A673 (cell line): ENCODE measurements at places on chromosomes 3 and 15. TPM values are rescaled to one million over a fixed set of nuclear protein-coding genes. Genes with fewer than 3 reads are reported as not detected.
A peak's percentile ranks its signal among the peaks of the same experiment; 100 is the strongest.

GRCh38 chr15:34730701-34731100 lies 24.1 kb downstream of the GJD2 start:
- no peak for DNase-seq

DNA sequence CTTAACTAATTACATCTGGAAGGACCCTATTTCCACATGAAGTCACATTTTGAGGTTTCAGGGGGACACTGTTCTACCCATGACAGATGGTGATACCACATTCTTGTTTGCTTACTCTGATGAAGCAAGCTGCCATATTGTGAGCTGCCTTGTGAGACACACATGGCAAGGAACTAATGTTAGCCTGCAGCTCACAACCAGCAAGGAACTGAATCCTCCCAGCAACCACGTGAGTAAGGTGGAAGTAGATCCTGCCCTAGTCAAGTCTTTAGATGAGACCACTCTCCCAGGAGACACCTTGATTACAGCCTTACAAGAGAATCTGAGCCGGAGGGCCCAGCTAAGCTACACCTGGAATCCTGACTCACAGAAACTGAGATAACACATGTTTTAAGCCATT lies 160.1 kb downstream of the PDE8A start:
- no peak for DNase-seq

GRCh38 chr3:40766396-40766795 lies 241.6 kb downstream of the ZNF621 start:
- DNase-seq = no peak

DNA sequence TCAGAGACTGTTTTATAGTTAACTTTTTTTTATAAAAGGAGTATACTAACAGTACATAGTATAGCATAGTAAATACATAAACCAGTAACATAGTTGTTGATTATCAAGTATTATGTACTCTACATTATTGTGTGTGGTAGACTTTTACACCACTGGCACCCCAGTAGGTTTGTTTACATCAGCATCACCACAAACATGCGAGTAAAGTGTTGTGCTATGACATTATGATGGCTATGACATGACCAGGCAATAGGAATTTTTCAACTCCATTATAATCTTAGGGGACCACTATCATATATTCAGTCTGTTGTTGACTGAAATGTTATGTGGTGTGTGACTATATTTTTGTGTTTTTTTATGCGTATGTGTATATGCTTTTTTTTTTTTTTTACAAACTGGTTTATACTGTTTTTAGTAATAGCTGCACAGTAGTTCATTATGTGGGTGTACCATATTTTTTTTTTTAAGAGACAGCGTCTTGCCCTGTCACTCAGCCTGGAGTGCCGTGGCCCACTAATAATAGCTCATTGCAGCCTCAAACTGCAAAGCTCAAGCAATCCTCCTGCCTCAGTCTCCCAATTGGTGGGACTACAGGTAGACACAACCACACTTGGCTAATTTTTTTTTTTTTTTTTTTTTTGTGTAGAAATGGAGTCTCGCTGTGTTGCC lies 1.9 kb downstream of the CAPN7 start:
- no peak for DNase-seq

- no peak for DNase-seq
Measured at GRCh38 chr3:72143322-72143721, 358.4 kb upstream of the PROK2 start.

GRCh38 chr3:33791477-33792166 lies 6.8 kb upstream of the PDCD6IP start:
- DNase-seq = no peak

- no peak for DNase-seq
Measured at GRCh38 chr15:41648770-41649169, 11.4 kb upstream of the MGA start.

DNA sequence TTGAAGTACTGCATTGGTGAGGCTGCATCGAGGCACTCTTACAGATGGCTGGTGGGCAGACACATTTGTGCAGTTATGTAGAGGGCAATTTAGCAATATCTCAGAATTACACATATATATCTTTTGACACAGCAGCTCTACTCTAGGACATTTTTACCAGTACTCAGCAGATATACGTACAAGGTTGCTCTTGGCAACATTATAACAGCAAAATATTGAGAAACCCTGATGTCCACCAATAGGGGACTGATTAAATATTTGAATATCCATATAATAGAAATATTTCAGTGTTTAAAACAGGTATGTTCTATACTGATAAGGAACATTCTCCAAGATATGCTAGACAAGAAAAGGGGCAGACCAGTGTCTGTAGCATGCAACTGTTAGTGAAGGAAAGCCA lies 7.9 kb upstream of the FBXO22 start:
- no peak for DNase-seq

- DNase-seq = peak; percentile 47
Measured at GRCh38 chr15:92391640-92392039, 2.0 kb upstream of the ST8SIA2 start.

DNA sequence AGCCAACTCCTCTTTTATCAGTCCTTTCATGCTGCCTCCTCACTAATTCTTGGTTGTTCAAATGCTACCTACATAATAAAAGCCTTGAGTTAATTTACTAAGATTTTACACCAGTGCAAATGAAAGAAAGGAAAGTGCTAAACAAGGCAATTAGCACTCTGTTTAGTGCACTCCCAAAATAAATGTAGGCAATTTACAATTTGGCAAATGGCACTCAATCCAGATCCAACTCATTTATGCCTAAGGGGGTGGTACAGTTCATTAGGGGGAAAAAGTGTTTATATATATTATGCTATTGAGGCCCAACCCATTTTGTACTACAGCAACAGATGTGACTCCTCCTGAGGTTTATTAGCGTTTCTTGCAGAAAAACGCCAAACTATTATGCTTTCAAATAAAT lies 370.1 kb downstream of the NR2F2 start:
- DNase-seq = no peak

DNA sequence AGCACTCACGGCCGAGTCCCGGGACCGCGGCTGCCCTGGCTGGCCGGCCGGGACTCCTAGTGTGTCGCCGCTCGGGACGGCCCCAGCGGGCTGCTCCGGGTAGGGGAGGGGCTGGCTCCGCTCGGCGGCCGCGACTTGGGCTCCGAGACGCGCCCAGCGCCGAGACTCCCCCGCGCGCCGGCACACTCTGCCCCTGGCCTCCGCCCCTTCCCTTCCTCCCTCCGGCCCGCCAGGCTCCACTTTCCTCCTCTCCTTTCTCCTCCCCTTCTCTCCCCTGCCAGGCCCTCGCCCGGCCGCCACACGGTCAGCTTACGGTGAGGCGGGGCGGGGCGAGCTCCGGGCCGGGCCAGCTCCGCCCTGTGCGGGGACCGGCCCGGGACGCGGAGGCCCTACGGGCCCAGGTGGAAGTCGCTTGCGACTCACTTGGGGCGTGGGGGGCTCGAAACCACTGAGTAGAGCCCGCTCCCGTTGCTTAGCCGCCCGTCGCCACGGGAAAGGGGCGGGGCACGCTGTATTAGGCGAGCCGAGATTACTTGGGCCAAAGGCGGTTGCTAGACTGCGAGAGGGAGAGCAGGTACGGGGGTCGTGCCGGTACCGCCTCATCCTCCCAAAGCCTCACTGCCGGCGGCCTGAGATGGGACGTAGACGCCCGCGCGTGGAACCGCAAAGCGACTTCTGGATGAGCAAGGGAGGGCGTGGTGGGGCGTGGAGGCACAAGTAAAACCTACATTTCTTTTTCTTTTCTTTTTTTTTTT lies at the start of gene ITGB5:
ITGB5 (minus strand) TSS at position 189 of the 755 bp plus-strand sequence. CDS start 365 bp downstream, outside the sequence.
- peak; percentile 82 for DNase-seq

GRCh38 chr3:136473716-136474326 lies 223.7 kb downstream of the PCCB start:
- peak; percentile 18 for DNase-seq

GRCh38 chr15:60442763-60443162 lies 36.2 kb downstream of the ICE2 start:
- DNase-seq = no peak

DNA sequence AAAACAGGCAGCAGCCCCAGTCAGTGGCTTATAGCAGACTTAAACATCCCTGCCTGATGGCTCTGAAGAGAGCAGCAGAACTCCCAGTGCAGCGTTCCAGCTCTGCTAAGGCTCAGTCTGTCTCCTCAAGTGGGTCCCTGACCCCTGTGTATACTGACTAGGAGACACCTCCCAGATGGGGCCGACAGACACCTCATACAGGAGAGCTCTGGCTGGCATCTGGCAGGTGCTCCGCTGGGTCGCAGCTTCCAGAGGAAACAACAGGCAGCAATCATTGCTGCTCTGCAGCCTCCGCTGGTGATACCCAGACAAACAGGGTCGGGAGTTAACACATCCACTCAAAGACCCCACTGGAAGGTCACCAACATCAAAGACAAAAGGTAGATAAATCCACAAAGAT lies 93.5 kb downstream of the RFX7 start:
- no peak for DNase-seq

GRCh38 chr15:70698836-70699390 lies 64.4 kb downstream of the UACA start:
- no peak for DNase-seq

GRCh38 chr15:69074843-69075224 lies 60.3 kb downstream of the NOX5 start:
- peak; percentile 42 for DNase-seq

DNA sequence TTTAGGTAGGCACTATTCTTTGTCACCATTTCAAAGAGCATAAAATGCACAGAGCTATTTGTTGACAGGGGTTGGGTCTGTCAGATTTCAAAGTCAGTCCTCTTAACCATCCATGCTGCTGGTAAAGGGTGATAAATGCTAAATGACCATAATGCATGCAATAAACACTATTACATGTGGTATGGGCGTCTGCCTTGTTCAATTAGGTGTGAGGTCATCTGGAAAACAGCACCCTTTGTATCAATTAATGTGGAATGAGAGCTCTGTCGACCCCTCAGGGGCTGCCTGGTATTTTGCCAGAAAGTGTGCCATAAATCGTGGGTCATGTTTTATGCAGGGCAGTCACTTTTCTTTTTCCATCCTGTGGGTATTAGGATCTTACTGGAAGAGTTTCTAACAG lies 235.6 kb downstream of the SV2B start:
- DNase-seq = no peak

GRCh38 chr3:19559724-19560442 lies 374.1 kb downstream of the EFHB start:
- no peak for DNase-seq

- DNase-seq = no peak
Measured at GRCh38 chr15:89095073-89095472, 6.8 kb downstream of the ABHD2 start.

DNA sequence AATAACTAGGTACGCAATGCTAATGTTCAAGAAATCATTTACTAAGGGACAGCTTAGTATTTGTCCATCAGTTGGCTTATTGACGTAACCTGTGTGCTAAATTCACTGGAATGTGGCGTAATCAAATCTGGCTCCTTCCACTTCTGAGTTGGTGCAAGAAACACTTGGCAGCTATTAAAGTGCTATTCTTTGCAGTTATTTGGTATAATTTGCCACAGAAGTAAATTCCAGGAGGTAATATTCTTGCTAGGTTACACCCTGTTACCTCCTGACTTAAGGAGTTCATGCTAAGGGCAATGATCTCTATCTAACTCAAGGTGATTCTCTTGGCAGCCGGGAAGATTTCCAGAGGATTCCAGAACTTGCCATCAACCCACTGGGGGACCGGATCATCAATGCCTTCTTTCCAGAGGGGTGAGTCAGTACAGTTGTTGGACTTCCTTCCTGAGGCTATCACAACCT lies 25.5 kb downstream of the CHP1 start:
- no peak for DNase-seq

GRCh38 chr3:160754371-160754854 lies 1.6 kb upstream of the PPM1L start:
- peak; percentile 15 for DNase-seq

- DNase-seq = no peak
Measured at GRCh38 chr15:38826880-38827279, 262.3 kb upstream of the RASGRP1 start.

DNA sequence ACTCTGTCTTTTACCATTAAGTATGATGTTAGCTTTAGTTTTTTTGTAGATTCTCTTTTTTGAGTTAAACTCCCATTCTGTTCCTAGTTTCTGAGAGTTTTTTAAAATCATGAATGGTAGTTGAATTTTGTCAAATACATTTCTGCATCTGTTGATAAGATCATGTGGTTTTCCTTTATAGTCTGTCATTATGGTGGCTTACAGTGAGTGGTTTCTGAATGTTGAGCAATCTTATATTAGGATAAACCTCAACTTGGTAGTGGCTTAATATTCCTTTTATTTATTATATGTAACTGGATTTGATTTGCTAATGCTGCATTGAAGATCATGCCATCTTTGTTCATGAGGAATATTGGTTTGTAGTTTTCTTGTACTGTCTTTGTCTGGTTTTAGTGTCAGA lies 34.8 kb downstream of the NEO1 start:
- no peak for DNase-seq

DNA sequence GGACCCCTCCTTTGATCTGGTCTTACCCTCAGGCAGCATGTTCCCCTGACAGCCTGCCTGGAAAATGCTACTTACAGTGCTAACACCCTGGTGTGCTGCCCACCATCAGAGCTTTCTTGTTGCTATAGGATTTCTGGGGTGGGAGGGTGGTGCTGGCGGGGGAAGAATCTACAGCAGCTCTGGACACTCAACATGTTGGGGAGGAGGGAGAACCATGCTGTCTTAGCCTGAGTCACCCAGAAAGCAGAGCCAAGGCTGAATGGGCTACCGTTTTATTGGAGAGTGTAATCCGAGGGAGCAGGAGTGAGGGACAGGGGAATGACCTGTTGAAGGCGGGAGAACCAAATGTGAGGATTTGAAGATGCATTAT lies 45.6 kb downstream of the MFSD1 start:
- DNase-seq = no peak

GRCh38 chr3:146881356-146881755 lies 276.2 kb upstream of the PLSCR5 start:
- DNase-seq = no peak

DNA sequence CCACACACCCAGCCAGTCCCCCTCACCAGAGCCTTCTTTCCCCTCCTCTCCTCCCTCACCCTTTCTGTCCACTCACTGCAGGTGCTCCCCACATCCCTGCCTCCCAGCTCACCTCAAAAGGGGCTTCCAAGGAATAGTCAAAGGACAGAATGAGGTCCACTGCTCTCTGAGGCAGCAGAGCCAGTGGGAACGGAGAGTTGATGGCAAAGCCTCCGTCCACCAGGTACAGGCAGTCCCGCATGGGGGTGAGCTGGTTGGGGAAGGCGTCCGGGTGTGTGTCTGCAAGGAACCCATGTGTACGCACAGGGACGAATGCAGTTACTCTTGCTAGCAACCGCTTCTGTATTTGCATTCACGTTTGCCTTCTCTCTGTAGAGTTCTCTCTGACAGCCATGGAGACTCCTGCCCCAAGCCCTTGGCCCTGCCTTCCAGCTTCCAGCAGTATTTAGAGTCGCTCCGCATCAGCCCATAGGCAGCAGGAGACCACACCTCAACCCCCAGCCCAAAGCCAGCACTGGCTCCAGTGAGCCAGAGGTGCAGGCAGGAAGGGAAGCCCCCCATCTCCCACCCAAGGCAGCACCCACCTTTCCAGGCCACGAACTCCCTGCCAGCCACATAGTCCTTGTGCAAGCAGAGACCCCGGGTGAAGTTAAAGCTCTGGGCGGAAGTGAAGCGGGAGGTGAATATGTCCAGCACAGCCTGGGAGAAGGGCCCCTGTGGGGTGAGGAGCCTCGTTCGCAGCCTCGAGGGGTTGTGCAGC lies 12.4 kb downstream of the PLA2G4F start:
- no peak for DNase-seq

GRCh38 chr3:141235661-141236171 lies 4.1 kb downstream of the PXYLP1 start:
- no peak for DNase-seq

Gene ECE2
- not detected in 2 replicates for total RNA-seq

Gene SPINT1
- total RNA-seq = 1.9 and 3.3 TPM in 2 replicates

Gene DUOXA2
- total RNA-seq = not detected in 2 replicates

Gene UNC13C
- not detected in 2 replicates for total RNA-seq

Gene SI
- total RNA-seq = not detected in 2 replicates

Gene SV2B
- 3.5 and 3.9 TPM in 2 replicates for total RNA-seq

Gene CCRL2
- total RNA-seq = not detected in 2 replicates

Gene FSIP1
- 0.37 and 0.70 TPM in 2 replicates for total RNA-seq

Gene CDHR4
- total RNA-seq = 0.48 TPM in 1 of 2 replicates, not detected in the other

Gene CYP19A1
- 0.42 and 0.80 TPM in 2 replicates for total RNA-seq
